Activated CD8-positive, alpha-beta memory T cell treated with anti-CD3 and anti-CD28 coated beads for 1 hour (primary cell): ENCODE measurements at places on chromosomes 16 and 17.

DNA sequence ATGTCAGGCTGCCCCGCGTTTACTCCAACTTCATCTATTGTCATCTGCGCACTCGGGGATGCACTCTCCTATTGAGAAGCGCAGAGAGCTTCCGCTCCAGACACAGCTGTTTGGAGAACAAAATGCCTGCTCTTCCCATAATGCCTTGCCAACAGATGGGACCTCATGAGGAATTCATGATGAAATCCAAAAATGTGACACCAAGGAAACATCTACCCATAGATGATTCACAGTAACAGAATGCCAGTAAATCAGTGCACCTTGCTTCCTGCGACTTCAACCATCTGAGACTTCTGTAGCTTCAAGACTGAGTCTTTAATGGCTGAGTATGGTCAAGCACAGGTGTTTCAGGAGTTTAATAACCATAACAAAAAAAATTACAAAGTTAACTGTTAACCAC lies 1144.9 kb upstream of the GOT2 start:
- no peak for DNase-seq

GRCh38 chr16:54334208-54334607 lies 47.6 kb upstream of the IRX3 start:
- no peak for DNase-seq

GRCh38 chr17:2892305-2892971 lies 96.2 kb downstream of the RAP1GAP2 start:
- DNase-seq, result no peak

GRCh38 chr16:5928476-5929065 lies 831.0 kb upstream of the EEF2KMT start:
- DNase-seq, result no peak

DNA sequence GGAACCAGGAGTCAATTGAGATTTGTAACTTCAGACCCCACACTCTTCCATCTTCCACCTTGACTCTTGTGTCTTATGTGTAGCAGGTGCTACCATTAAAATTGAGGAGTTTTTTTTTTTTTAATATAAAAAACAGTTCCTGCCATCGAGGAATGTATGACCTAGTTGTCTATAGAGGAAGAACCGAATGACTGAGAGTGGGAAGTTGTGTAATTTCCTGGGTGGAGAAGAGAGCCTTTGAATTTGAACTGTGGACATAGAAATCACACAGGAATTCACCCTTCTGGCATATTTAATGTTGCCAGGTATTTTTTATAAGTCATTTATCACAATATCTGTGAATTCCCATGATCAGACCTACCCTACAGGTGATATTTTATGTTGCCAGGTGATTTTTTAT lies 22.0 kb downstream of the SP2 start:
- DNase-seq, result no peak

- no peak for DNase-seq
These were observed 163.5 kb downstream of the CCT6B start for GRCh38 chr17:34797720-34798119.

DNA sequence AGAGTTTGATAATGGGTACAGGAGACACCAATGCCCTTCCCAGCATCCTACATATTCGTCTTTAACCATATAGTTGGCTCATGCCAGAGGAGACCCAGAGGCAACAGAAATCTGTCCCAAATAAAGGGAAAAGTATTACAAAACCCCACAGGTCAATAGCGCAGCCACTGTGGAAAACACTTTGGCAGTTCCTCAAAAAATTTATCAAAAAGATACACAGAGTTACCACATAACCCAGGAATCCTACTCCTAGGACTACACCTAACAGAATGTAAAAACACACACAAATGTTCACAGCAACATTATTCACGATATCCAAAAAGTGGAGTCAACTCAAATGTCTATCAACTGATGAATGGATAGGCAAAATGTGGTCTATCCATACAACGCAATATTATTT lies 135.8 kb downstream of the CEP112 start:
- DNase-seq, result no peak

- DNase-seq, result no peak
These were observed 3.9 kb upstream of the CACNG4 start for GRCh38 chr17:66960613-66961012.

DNA sequence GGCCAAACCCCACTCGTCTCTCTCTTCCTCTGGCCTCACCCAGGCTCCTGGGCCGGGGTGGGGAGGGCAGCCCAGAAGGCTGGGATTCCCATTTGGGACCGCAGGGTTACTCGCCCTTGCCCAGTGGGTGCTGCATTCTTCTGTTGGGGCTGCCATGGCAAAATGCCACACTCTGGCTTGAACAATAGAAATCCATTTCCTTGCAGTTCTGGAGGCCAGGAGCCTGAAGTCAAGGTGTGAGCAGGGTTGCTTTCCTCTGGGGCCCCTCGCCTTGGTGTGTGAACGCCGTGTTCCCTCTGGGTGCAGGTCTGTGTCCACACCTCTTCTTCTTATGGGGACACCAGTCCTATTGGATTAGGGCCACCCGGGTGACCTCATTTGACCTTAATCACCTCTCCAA lies 105.8 kb upstream of the GSE1 start:
- no peak for DNase-seq

DNA sequence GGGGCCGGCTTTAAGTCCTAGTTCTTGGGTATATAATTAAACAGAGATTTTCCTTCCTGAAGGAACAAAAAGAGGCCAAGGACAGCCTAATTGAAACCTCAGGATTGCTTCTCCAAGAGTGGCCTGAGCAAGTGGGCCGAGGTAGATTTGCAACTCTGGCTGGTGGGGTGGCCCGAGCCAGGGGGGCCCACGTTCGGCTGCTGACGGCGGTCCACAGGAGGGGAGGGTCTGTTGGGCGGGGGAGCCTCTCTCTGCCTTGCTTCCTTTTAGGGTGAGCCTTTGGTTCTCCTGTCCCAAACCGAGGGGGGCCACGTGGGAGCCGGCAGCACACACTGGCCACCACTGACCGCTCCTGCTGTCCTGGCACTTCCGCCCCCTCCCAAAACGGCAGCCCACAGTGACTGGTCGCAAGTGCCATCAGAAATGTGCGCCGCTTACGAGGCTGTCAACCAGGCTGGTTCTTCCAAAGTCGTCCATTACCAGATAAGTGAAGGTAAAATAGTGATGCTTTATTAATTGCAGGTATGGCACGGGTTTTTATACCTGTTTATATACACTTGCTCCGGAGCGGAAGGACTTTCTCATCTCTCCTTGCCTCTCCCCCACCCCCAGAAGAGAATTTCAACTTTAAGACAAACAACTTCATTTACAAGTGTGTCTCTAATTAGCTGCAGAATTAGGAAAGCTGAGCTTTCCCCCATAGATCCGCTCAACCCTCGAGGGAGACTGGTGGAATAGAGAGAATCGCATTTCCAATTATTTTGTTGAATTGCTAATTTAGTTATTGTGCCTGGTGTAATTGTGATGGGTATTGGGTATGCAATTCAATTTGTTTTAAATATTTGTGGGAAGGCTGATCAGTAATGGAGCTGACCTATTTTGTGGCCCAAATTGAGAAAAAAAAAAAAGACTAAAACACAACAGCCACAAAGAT lies 117.8 kb downstream of the AATF start:
- no peak for DNase-seq

- DNase-seq, result no peak
These were observed 2.2 kb downstream of the PIP4K2B start for GRCh38 chr17:38797158-38797490.

DNA sequence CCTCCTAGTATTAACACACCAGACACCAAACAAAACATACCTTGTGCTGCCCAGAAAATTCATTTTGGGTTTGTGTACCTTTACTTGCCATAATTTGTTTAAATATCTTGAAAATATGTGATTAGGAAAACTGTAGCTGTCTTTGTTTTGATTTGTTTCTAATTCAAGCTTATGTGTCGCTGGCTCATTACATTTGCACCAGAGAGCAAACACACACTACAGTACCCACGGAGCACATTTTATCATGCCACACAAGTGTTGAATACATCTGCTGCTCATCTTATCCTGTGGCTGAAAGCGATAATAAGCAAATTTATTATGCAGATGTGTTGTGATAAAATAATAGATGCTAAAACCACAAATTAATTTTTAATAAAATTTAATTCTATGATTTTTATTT lies 63.1 kb downstream of the SPAG9 start:
- DNase-seq, result no peak

DNA sequence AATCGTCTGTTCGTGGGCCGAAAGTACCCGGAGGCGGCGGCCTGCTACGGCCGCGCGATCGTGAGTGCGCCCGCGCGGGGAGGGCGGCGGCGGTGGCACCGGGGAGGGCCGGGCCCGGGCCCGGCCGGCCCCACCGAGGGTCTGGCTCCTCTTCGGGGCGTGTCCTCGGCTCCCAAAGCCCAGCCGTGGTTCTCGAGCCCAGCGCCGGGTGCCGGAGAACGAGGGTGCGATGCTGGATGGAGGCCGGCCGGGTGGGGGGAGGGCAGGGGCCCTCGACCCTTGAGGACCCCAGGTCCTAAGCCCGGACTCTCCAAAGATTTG lies 375 bp downstream of the STUB1 start:
- no peak for DNase-seq

- DNase-seq, result no peak
These were observed 46.7 kb downstream of the RTN4RL1 start for GRCh38 chr17:1978396-1978949.

DNA sequence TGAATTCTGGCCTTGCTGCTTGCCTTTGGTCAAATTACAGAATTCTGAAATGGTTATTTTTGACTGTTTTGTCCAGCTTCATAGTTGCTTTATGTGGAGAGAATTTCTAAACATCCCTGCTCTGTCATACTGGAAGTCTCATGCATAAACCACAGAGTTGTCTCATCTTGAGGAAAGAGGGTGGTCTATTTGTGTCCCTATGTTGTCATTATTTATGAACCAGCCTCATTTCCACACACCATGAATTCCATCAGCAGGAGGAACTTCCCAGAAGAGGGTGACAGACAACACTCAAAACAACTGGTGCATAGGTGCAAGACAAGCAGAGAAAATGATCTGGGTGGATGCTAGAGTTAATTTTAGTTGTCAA lies 525.8 kb upstream of the GOT2 start:
- no peak for DNase-seq

DNA sequence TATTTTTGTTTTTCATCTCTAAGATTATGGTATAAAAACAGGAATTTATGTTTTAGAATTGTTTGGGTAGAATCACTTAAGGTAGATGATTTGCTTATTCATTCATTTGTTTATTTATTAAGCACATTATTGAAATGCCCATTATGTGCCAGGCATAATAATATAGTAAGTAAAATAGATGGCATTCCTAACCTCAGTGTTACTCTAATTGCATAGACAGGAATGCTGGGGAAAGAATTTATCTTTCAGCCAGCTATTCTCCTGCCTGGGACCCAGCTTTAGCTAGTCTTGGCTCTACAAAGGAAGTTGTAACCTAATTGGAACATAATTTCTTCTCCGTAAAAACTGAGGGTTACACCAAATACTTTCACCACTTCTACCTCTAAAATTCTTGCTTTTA lies 44.6 kb downstream of the NFAT5 start:
- no peak for DNase-seq
